ENCODE measurements at places on chromosomes 16 and 17.
A peak's percentile ranks its signal among the peaks of the same experiment; 100 is the strongest.

- DNase-seq: peak; percentile 53
- H3K27ac ChIP-seq: no peak overlapping the region
- H3K36me3 ChIP-seq: peaks cover 6% of the 10 kb centered on the region
- no peaks in the 10 kb centered on the region for H3K4me1 ChIP-seq
These were observed 82.0 kb upstream of the ALOX12 start for GRCh38 chr17:6913608-6914443.

GRCh38 chr16:64469906-64470702 is 651.8 kb downstream of the CDH11 start:
- no peak overlapping the region for H3K27ac ChIP-seq
- no peaks in the 10 kb centered on the region for H3K27me3 ChIP-seq
- H3K36me3 ChIP-seq: no peaks in the 10 kb centered on the region
- no peak for DNase-seq

- no peak for DNase-seq
- H3K36me3 ChIP-seq: no peaks in the 10 kb centered on the region
- H3K4me3 ChIP-seq: no peak overlapping the region
- no peaks in the 10 kb centered on the region for H3K4me1 ChIP-seq
These were observed 139.1 kb downstream of the CCT6B start for GRCh38 chr17:34822007-34822739.

- H3K27ac ChIP-seq: no peak overlapping the region
- no peak for DNase-seq
- no peak overlapping the region for H3K4me3 ChIP-seq
These were observed 218.3 kb downstream of the CDH13 start for GRCh38 chr16:82845116-82845515.

- no peaks in the 10 kb centered on the region for H3K27me3 ChIP-seq
- H3K4me3 ChIP-seq: peak overlapping the region; percentile 79
- no peaks in the 10 kb centered on the region for H3K36me3 ChIP-seq
These were observed 29.9 kb upstream of the ARL4D start for GRCh38 chr17:43368740-43369506.

- H3K4me1 ChIP-seq: peaks cover 31% of the 10 kb centered on the region
- no peaks in the 10 kb centered on the region for H3K27me3 ChIP-seq
- no peak for DNase-seq
- peaks cover 6% of the 10 kb centered on the region for H3K36me3 ChIP-seq
- H3K27ac ChIP-seq: peak overlapping the region; percentile 20
- H3K4me3 ChIP-seq: no peak overlapping the region
These were observed 38.5 kb downstream of the MPRIP start for GRCh38 chr17:17080781-17081180.

GRCh38 chr17:29572691-29573557 is 4.4 kb downstream of the TP53I13 start:
- H3K27me3 ChIP-seq: peaks cover 11% of the 10 kb centered on the region
- H3K4me1 ChIP-seq: peaks cover 17% of the 10 kb centered on the region
- DNase-seq: peak; percentile 59
- H3K27ac ChIP-seq: no peak overlapping the region

DNA sequence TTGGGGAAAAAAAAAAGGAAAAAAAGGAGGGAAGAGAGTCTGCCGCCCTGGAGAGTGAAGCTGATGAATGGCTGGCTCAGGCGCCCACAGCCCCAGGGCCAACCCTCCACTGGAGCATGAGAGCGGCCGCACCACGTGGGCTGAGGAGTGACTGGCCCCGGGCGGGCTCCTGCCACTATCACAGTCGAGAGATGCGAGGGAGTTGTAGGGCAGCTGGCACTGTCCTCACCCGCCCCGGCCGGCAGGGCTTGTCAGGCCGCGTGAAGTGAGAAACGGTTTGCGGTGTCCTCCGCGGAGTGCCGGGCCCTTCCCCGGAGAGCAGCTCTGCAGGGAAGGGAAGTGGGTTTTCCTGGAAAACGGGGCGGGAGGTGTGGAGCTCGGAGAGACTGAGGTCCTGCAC is 45.9 kb downstream of the JPH3 start:
- no peak overlapping the region for H3K4me3 ChIP-seq
- peaks cover 10% of the 10 kb centered on the region for H3K36me3 ChIP-seq

GRCh38 chr16:59604354-59604753 is 870.2 kb upstream of the GOT2 start:
- H3K27me3 ChIP-seq: no peaks in the 10 kb centered on the region
- H3K27ac ChIP-seq: no peak overlapping the region
- no peaks in the 10 kb centered on the region for H3K36me3 ChIP-seq
- DNase-seq: no peak
- no peak overlapping the region for H3K4me3 ChIP-seq

GRCh38 chr16:333406-334094 is 19.0 kb downstream of the AXIN1 start:
- no peak overlapping the region for H3K4me3 ChIP-seq
- peaks cover 1% of the 10 kb centered on the region for H3K36me3 ChIP-seq
- H3K4me1 ChIP-seq: peaks cover 17% of the 10 kb centered on the region

GRCh38 chr17:39126436-39126835 is 25.0 kb downstream of the PLXDC1 start:
- H3K36me3 ChIP-seq: no peaks in the 10 kb centered on the region
- no peak overlapping the region for H3K4me3 ChIP-seq
- no peak for DNase-seq
- no peaks in the 10 kb centered on the region for H3K27me3 ChIP-seq

- H3K4me3 ChIP-seq: no peak overlapping the region
- H3K4me1 ChIP-seq: peaks cover 1% of the 10 kb centered on the region
- H3K36me3 ChIP-seq: peaks cover 21% of the 10 kb centered on the region
- no peaks in the 10 kb centered on the region for H3K27me3 ChIP-seq
These were observed 20.4 kb downstream of the MEAK7 start for GRCh38 chr16:84483882-84484565.

- no peak for DNase-seq
- H3K36me3 ChIP-seq: peaks cover 9% of the 10 kb centered on the region
- peaks cover 1% of the 10 kb centered on the region for H3K4me1 ChIP-seq
- H3K27me3 ChIP-seq: no peaks in the 10 kb centered on the region
These were observed 118.3 kb downstream of the BANP start for GRCh38 chr16:88069397-88070168.

- peaks cover 31% of the 10 kb centered on the region for H3K27me3 ChIP-seq
- no peak overlapping the region for H3K27ac ChIP-seq
- H3K4me3 ChIP-seq: no peak overlapping the region
- peaks cover 2% of the 10 kb centered on the region for H3K4me1 ChIP-seq
- H3K36me3 ChIP-seq: no peaks in the 10 kb centered on the region
These were observed 44.4 kb upstream of the SCNN1B start for GRCh38 chr16:23257682-23258081.

DNA sequence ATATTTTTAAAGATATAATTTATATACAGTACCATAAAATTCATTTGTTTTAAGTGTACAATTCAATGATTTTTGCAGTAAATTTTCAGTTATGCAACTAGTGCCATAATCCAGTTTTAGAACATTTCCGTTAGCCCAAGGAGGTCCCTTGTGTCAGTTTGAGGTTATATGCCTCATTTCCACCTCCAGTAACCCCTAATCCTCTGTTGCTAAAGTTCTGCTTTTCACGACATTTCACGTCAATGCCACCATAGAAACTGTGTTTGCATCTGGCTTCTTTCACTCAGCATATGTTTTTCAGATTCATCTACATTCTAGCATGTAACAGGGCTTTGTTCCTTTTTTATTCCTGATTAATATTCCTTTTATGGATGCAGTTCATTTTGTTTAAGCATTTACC is 42.4 kb upstream of the NUDT7 start:
- H3K27me3 ChIP-seq: no peaks in the 10 kb centered on the region

- H3K4me3 ChIP-seq: no peak overlapping the region
- H3K4me1 ChIP-seq: peaks cover 13% of the 10 kb centered on the region
- no peak overlapping the region for H3K27ac ChIP-seq
- no peak for DNase-seq
- peaks cover 11% of the 10 kb centered on the region for H3K36me3 ChIP-seq
These were observed 2.3 kb upstream of the CDK3 start for GRCh38 chr17:75998327-75998795.

- DNase-seq: no peak
- H3K27ac ChIP-seq: no peak overlapping the region
- no peak overlapping the region for H3K4me3 ChIP-seq
- H3K4me1 ChIP-seq: no peaks in the 10 kb centered on the region
These were observed 40.0 kb upstream of the DLX4 start for GRCh38 chr17:49928837-49929475.

DNA sequence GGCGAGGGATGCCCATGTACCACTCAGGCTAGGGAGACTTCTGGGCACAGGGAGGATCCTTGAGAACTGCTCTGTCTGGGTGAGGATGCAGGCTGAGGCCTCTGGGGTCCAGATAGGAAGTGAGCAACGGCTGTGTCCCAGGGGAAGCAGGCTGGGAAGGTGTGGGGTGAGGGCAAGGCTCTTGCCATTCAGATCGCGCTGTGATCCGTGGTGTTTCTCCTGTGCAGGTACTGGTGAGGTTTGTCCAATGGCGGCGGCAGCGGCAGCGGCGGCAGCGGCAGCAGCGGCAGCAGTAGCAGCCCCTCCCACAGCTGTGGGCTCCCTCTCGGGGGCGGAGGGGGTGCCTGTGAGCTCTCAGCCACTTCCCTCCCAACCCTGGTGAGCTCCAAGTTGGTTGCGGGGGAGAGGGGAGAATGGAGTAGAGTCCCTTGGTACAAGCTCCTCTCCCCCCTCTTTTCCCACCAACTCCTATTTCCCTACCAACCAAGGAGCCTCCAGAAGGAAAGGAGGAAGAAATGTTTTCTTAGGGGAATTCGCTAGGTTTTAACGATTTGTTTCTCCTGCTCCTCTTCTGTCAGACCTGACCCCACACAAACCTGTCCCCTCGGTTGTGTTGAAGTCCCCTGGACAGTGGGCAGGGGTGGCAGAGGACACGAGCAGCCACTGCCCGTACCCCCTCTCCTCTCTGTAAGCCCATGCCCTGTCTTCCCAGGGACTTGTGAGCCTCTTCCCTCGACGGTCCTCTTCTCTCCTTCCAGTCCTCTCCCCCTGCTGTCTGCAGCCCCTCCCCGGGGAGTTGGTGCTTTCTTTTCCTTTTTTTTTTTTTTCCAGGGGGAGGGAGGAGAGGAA is 1.9 kb upstream of the PRRT2 start:
- H3K27ac ChIP-seq: no peak overlapping the region
- no peak overlapping the region for H3K4me3 ChIP-seq
- H3K4me1 ChIP-seq: peaks cover 25% of the 10 kb centered on the region
- H3K27me3 ChIP-seq: peaks cover 13% of the 10 kb centered on the region
- DNase-seq: no peak
- H3K36me3 ChIP-seq: peaks cover 8% of the 10 kb centered on the region

DNA sequence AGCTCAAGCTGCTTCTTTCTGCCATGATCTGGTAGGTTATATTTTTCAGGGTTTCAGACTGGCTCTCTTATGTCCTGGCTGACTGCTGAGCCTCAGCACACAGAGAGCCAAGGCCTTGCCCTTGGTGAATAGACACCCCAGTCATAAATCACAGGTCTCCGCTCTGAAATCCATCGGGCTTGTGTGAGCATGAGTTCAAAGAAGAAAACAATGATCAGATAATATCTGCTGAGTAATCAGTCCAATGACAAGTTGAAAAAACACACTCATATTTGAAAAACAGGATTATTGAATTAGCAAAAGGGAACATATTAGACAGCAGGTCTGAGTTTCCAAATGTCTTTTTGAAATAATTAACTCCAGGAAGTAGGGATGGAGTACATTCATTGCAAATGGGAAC is 51.1 kb upstream of the NDRG4 start:
- DNase-seq: no peak
- H3K27ac ChIP-seq: no peak overlapping the region
- peaks cover 4% of the 10 kb centered on the region for H3K4me1 ChIP-seq
- no peak overlapping the region for H3K4me3 ChIP-seq
- peaks cover 2% of the 10 kb centered on the region for H3K27me3 ChIP-seq

DNA sequence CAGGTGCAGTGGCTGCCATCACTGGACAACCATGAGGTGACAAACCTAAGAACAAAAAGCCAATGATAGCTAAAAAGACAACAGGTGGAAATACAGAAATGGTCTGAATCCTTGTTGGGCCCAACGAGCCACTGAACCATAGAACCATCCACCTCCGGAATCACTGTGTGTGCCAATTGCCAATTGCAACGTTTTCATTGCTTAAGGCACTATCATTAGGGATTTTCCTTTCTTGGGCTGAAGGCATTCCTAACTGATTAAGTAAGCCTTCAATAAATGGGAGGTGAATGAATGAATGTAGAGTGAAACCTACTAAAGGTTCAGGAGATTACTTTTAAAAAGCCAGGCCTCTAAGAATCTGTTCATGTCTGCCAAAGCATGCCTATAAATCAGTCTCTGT is 3.6 kb downstream of the USP31 start:
- peaks cover 10% of the 10 kb centered on the region for H3K4me1 ChIP-seq
- DNase-seq: no peak
- no peaks in the 10 kb centered on the region for H3K36me3 ChIP-seq
- no peak overlapping the region for H3K4me3 ChIP-seq
- H3K27ac ChIP-seq: no peak overlapping the region
- H3K27me3 ChIP-seq: peaks cover 4% of the 10 kb centered on the region

DNA sequence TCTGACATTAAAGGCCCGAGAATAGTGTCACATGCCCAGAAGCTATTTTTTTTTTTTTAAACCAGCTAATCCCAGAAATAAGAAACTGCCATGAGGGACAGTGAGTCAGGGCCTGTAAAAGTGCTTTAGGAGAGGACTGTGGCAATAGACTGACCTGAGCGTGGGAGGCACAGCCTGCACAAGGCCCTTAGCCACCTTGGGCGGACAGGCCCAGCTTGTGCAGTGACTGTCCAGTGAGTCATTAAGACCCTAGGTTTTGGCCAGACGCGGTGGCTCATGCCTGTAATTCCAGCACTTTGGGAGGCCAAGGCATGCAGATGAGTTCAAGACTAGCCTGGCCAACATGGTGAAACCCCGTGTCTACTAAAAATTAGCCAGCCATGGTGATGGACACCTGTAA is 343.0 kb upstream of the ZFHX3 start:
- no peaks in the 10 kb centered on the region for H3K36me3 ChIP-seq
- H3K27ac ChIP-seq: no peak overlapping the region
- no peak for DNase-seq
- H3K4me1 ChIP-seq: no peaks in the 10 kb centered on the region
- no peak overlapping the region for H3K4me3 ChIP-seq
- peaks cover 33% of the 10 kb centered on the region for H3K27me3 ChIP-seq

GRCh38 chr16:11757671-11758545 is 15.3 kb upstream of the TXNDC11 start:
- H3K4me3 ChIP-seq: no peak overlapping the region
- DNase-seq: no peak
- no peaks in the 10 kb centered on the region for H3K4me1 ChIP-seq

- no peak overlapping the region for H3K4me3 ChIP-seq
- H3K4me1 ChIP-seq: no peaks in the 10 kb centered on the region
- no peaks in the 10 kb centered on the region for H3K27me3 ChIP-seq
- no peaks in the 10 kb centered on the region for H3K36me3 ChIP-seq
- no peak for DNase-seq
- H3K27ac ChIP-seq: no peak overlapping the region
These were observed 9.9 kb downstream of the CMTM2 start for GRCh38 chr16:66588981-66589713.

GRCh38 chr17:41264599-41264998 is 579 bp upstream of the KRTAP9-6 start:
- H3K4me3 ChIP-seq: no peak overlapping the region
- H3K27me3 ChIP-seq: peaks cover 26% of the 10 kb centered on the region
- no peaks in the 10 kb centered on the region for H3K4me1 ChIP-seq
- H3K27ac ChIP-seq: no peak overlapping the region
- no peak for DNase-seq
- no peaks in the 10 kb centered on the region for H3K36me3 ChIP-seq

- no peak overlapping the region for H3K4me3 ChIP-seq
- DNase-seq: no peak
- peaks cover 3% of the 10 kb centered on the region for H3K4me1 ChIP-seq
- H3K36me3 ChIP-seq: peaks cover 5% of the 10 kb centered on the region
These were observed 40.4 kb downstream of the ABAT start for GRCh38 chr16:8714807-8715206.

- no peaks in the 10 kb centered on the region for H3K36me3 ChIP-seq
- H3K27ac ChIP-seq: no peak overlapping the region
- DNase-seq: no peak
- H3K4me1 ChIP-seq: no peaks in the 10 kb centered on the region
- no peak overlapping the region for H3K4me3 ChIP-seq
- H3K27me3 ChIP-seq: peaks cover 10% of the 10 kb centered on the region
These were observed 26.8 kb downstream of the ENDOV start for GRCh38 chr17:80441598-80442322.
